Neural crest cell (in vitro differentiated cells): ENCODE measurements at places on chromosomes 3 and 15.

GRCh38 chr3:27253391-27253790 is 115.8 kb downstream of the NEK10 start:
- H3K27ac ChIP-seq, result no peak overlapping the region
- DNase-seq, result no peak
- no peaks in the 10 kb centered on the region for H3K27me3 ChIP-seq
- no peak overlapping the region for H3K4me3 ChIP-seq
- H3K36me3 ChIP-seq, result no peaks in the 10 kb centered on the region

- H3K4me1 ChIP-seq, result peaks cover 10% of the 10 kb centered on the region
- peaks cover 25% of the 10 kb centered on the region for H3K27me3 ChIP-seq
- H3K27ac ChIP-seq, result no peak overlapping the region
- H3K36me3 ChIP-seq, result no peaks in the 10 kb centered on the region
- H3K4me3 ChIP-seq, result no peak overlapping the region
Observed at GRCh38 chr15:68268405-68268804, 9.1 kb upstream of the FEM1B start.

GRCh38 chr3:151306168-151306810 is 10.3 kb downstream of the GPR87 start:
- no peak for DNase-seq
- H3K27me3 ChIP-seq, result no peaks in the 10 kb centered on the region
- H3K27ac ChIP-seq, result no peak overlapping the region
- H3K4me1 ChIP-seq, result peaks cover 15% of the 10 kb centered on the region

DNA sequence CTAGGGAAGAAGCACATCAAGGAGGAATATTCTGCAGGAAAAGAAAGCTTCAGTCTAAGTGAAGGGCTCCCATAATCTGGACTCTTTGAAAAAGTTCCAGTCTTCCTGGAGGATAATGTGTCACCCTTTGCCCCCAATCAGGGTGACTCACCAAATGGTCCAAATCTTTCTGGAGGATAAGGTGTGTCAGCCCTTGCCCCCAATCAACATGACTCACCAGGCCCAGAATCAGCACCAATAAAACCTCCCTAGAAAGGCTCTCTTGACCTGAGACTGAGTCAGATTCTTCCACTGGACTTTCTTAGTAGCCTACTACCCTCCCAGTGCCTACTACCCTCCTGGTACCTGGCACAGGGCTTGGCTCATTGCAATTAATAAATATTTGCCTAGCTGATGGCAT is 9.5 kb upstream of the ARL14 start:
- DNase-seq, result no peak
- H3K27ac ChIP-seq, result no peak overlapping the region
- no peaks in the 10 kb centered on the region for H3K27me3 ChIP-seq
- no peak overlapping the region for H3K4me3 ChIP-seq
- H3K36me3 ChIP-seq, result no peaks in the 10 kb centered on the region
- peaks cover 21% of the 10 kb centered on the region for H3K4me1 ChIP-seq

DNA sequence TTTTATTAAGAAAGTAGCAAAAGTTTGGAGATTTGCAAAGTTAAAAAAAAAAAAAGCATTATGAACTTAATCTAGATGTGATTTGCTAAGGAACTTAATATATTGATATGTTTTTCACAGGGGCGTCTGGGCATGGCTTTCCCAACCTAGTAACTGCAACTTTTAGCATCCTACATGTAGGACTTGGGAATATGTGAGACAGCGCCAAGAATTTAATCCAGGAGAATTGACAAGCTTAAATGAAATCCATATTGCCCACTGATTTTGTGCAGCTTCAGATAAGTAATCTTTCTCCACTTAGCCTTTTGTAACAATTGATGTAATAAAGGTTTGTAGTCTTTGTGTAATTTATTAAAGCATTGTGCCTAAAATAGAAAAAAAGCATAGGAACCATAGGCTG is 982 bp upstream of the GABPB1 start:
- H3K4me3 ChIP-seq, result peak overlapping the region; percentile 96
- H3K27ac ChIP-seq, result peak overlapping the region; percentile 100
- peaks cover 2% of the 10 kb centered on the region for H3K27me3 ChIP-seq
- H3K36me3 ChIP-seq, result peaks cover 30% of the 10 kb centered on the region

GRCh38 chr3:117434661-117435412 is 725.3 kb downstream of the TUSC7 start:
- H3K4me3 ChIP-seq, result no peak overlapping the region
- peaks cover 6% of the 10 kb centered on the region for H3K4me1 ChIP-seq
- no peaks in the 10 kb centered on the region for H3K27me3 ChIP-seq
- no peak overlapping the region for H3K27ac ChIP-seq

- no peak overlapping the region for H3K27ac ChIP-seq
- no peak for DNase-seq
- H3K4me3 ChIP-seq, result no peak overlapping the region
- H3K4me1 ChIP-seq, result no peaks in the 10 kb centered on the region
- peaks cover 13% of the 10 kb centered on the region for H3K27me3 ChIP-seq
- H3K36me3 ChIP-seq, result no peaks in the 10 kb centered on the region
Observed at GRCh38 chr15:83565138-83565537, 88.8 kb upstream of the ADAMTSL3 start.

DNA sequence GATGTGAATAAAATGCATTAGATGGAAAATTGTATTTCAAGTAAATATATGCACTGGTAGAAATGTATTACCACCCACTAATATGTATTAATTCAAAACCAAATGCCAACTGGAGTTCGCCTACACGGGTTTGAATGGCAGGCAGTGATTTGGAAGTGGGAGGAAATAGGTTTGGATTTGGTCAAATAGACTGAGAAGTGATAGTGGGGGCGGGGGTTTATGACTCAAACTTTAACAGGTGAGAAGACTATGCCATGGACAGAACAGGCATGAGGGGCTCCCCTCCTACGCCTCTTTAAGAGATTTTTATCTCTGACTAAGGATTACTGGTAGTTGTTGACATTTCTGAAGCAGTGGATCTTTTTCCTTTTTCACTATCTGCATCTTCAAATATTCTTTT is 677.8 kb downstream of the NTRK3 start:
- no peak overlapping the region for H3K27ac ChIP-seq
- H3K36me3 ChIP-seq, result no peaks in the 10 kb centered on the region
- peaks cover 15% of the 10 kb centered on the region for H3K4me1 ChIP-seq
- no peak overlapping the region for H3K4me3 ChIP-seq

DNA sequence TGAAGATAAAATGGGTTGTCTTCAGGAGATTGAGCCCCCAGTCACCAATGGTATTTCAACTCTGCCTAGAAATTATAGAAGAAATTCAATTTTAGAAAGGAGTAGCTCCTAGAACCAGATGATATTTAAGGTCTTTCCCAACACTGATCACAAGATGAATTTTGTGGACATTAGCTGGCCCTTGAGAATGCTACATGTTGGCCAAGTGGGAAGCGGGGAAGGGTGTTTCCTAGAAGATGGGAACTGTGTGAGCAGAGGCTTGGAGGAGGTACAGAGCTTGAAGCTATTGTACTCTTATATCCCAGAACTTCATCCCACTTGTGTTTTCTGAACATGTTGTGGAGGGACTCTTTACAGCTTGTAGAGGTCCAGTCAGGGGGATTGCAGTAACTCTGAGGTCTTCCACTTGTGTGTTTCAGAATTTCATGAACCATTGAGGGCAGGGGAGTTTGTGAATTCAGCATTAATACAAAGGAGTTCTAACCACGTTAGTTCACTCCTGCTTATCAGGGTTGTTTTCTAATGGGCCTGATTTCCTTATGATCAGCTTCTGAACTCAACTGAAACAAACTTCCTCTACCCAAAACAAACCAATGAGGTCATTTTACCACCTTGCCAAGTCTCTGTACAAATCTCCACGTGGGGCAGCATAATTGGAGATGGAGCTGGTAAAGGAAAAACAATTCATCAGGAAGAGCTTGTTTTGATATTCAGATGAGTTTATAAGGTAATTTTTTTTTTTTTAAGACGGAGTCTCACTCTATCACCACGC is 152.6 kb upstream of the TPM1 start:
- no peak for DNase-seq
- H3K36me3 ChIP-seq, result no peaks in the 10 kb centered on the region
- peaks cover 41% of the 10 kb centered on the region for H3K27me3 ChIP-seq
- no peak overlapping the region for H3K27ac ChIP-seq
- peaks cover 52% of the 10 kb centered on the region for H3K4me1 ChIP-seq

GRCh38 chr3:196772102-196772501 is 32.4 kb downstream of the PAK2 start:
- peak overlapping the region; percentile 30 for H3K27ac ChIP-seq
- peaks cover 9% of the 10 kb centered on the region for H3K36me3 ChIP-seq
- peaks cover 34% of the 10 kb centered on the region for H3K4me1 ChIP-seq
- no peak overlapping the region for H3K4me3 ChIP-seq

- H3K36me3 ChIP-seq, result no peaks in the 10 kb centered on the region
- DNase-seq, result no peak
- no peaks in the 10 kb centered on the region for H3K4me1 ChIP-seq
- no peak overlapping the region for H3K4me3 ChIP-seq
- H3K27ac ChIP-seq, result no peak overlapping the region
Observed at GRCh38 chr15:63107895-63108546, 13.6 kb upstream of the LACTB start.

GRCh38 chr3:89025185-89025584 is 82.2 kb upstream of the EPHA3 start:
- peak overlapping the region; percentile 83 for H3K27ac ChIP-seq
- peaks cover 45% of the 10 kb centered on the region for H3K4me1 ChIP-seq
- no peaks in the 10 kb centered on the region for H3K27me3 ChIP-seq
- no peaks in the 10 kb centered on the region for H3K36me3 ChIP-seq

GRCh38 chr3:132543011-132543739 is 53.9 kb upstream of the ACKR4 start:
- H3K4me3 ChIP-seq, result no peak overlapping the region
- H3K27me3 ChIP-seq, result no peaks in the 10 kb centered on the region
- DNase-seq, result no peak
- H3K36me3 ChIP-seq, result peaks cover 8% of the 10 kb centered on the region
- no peaks in the 10 kb centered on the region for H3K4me1 ChIP-seq

- H3K36me3 ChIP-seq, result no peaks in the 10 kb centered on the region
- H3K27ac ChIP-seq, result no peak overlapping the region
- no peaks in the 10 kb centered on the region for H3K27me3 ChIP-seq
- no peak for DNase-seq
- no peaks in the 10 kb centered on the region for H3K4me1 ChIP-seq
Observed at GRCh38 chr15:47332481-47332880, 384.8 kb upstream of the SEMA6D start.

DNA sequence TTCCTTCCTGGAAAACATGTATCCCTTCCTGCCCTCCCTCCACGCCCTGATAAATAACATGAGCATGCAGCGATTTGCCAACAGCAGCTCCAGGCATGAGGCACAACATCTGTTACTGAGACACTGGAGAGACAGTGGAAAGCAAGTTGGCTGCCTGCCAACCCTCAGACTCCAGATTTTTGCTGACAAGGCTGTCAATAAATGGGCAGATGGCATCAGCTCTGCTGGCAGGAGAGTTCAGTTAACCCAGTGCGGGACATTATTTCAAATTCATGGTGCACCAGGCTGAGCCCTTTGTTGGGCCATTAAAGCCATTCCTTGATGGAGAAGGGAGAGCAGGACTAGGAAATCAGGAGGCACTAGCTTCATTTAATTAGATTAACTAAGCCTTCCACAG is 293.3 kb downstream of the MEX3B start:
- H3K4me1 ChIP-seq, result peaks cover 27% of the 10 kb centered on the region
- H3K27me3 ChIP-seq, result no peaks in the 10 kb centered on the region
- no peak overlapping the region for H3K4me3 ChIP-seq
- H3K36me3 ChIP-seq, result peaks cover 1% of the 10 kb centered on the region
- no peak overlapping the region for H3K27ac ChIP-seq

DNA sequence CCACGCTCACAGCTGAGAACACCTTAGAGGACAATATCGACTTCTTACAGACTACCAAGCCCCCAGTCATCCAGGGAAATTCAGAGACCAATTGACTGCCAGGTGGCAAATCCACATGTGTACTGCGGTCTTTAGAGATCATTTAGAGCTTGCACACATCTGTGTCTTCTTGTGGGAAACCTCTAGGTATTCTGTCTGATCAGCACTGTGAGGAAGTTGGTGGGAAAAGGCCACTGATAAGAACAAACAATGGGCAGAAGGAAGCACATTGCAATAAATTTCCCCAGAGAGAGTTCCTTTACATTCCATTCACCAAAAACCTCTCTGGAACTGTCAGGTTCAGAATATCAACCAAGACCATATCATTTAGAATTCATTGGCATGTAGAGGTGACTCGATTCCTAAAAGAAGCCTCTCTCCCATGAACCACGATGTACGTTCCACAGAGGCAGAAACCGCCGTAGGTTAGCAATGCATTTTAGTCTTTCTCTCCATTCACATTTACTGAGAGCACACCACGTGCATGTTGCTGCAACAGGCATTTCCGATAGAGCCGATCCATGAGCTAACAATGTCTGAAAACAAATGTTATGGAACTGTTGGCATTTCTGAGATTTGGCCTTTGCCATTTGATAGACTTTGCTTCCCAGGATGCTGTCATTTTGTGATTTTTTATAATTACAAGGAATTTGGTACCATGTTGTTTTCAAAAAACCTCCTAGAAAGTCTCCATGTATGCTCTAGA is 287.3 kb upstream of the TPRG1 start:
- H3K27ac ChIP-seq, result no peak overlapping the region
- no peaks in the 10 kb centered on the region for H3K27me3 ChIP-seq
- no peak overlapping the region for H3K4me3 ChIP-seq
- no peaks in the 10 kb centered on the region for H3K4me1 ChIP-seq
- no peak for DNase-seq
- peaks cover 17% of the 10 kb centered on the region for H3K36me3 ChIP-seq

GRCh38 chr3:66083784-66084213 is 45.1 kb upstream of the MAGI1 start:
- no peaks in the 10 kb centered on the region for H3K36me3 ChIP-seq
- H3K27me3 ChIP-seq, result no peaks in the 10 kb centered on the region
- H3K27ac ChIP-seq, result no peak overlapping the region

DNA sequence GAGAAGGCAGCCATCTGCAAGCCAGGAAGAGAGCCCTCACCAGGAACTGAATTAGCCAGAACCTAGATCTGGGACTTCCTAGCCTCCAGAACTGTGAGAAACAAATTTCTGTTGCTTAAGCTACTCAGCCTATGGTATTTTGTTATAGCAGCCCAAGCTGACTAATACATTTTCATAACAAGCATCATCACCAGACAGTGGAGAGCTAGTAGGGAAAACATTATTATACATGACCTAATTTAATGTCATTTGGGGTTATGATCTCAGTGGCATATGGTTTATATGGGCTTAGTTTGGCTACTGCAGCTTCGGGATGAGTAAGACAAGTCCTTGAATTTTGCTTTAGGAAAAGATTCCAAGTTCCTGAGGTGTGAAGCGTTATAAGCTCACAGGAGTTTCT is 35.6 kb downstream of the LNP1 start:
- H3K36me3 ChIP-seq, result peaks cover 13% of the 10 kb centered on the region
- no peaks in the 10 kb centered on the region for H3K27me3 ChIP-seq
- H3K27ac ChIP-seq, result no peak overlapping the region
- H3K4me1 ChIP-seq, result no peaks in the 10 kb centered on the region
- DNase-seq, result no peak

GRCh38 chr3:141959589-141960554 is 83.4 kb downstream of the ATP1B3 start:
- H3K27me3 ChIP-seq, result no peaks in the 10 kb centered on the region
- no peak overlapping the region for H3K4me3 ChIP-seq
- DNase-seq, result no peak
- peaks cover 18% of the 10 kb centered on the region for H3K36me3 ChIP-seq

- DNase-seq, result no peak
- H3K36me3 ChIP-seq, result no peaks in the 10 kb centered on the region
- peaks cover 4% of the 10 kb centered on the region for H3K4me1 ChIP-seq
Observed at GRCh38 chr15:28026764-28027713, 72.1 kb downstream of the OCA2 start.

- H3K4me1 ChIP-seq, result no peaks in the 10 kb centered on the region
- H3K27me3 ChIP-seq, result peaks cover 16% of the 10 kb centered on the region
- DNase-seq, result no peak
- H3K27ac ChIP-seq, result no peak overlapping the region
- no peaks in the 10 kb centered on the region for H3K36me3 ChIP-seq
Observed at GRCh38 chr3:63753567-63753966, 65.5 kb upstream of the C3orf49 start.
